ENCODE measurements at places on chromosomes 6 and 20.

DNA sequence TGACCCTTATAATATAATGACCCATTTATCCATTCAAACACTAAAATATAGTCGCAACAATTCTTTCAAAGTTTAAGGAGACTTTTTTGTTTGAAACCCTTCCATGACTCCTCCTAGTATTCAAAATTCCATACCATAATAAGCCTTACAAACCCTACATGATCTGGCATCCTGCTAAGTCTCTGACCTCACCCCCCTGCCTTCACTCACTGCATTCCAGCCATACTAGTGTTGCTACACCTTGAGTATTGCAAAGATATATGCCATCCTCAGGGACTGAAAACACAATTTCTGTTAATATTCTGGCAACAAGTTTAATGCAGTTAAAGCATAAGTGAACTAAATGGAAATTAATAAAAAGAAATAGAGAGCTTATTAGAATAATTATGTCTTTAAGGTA is 168.4 kb downstream of the EYS start:
- DNase-seq: no peak

GRCh38 chr6:79157961-79158644 is 76.4 kb downstream of the HMGN3 start:
- no peak for DNase-seq

DNA sequence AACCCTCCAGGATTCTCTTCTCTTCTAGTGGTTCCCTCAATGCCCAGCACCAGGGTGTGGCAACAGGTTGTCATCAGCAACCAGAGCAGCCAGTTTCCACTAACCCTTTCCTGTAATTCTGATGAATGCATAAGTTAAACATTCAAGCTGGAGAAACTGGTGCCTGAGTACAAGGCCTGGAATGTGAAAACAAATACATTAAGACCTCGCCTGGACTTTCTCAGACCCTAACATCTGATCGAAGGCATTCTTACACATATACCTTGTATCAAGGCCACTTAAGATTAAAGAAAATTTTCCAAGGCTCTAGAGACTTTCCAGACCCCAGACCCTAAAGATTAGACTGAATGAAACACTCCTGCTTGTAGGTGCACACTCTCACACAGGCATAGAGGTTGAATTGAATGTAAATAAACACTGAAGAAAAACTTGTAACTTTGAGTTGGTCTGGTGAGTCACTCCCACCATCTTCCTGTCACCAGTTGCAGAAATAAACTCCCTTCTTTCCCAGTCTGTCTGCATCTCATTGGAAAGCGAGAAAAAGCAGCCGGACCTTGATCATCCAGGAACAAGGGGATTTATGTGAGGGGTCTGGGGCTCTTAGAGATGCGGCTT is 9.0 kb downstream of the LRP11 start:
- DNase-seq: no peak

- DNase-seq: no peak
Measured at GRCh38 chr20:3107464-3108025, 23.0 kb upstream of the AVP start.

DNA sequence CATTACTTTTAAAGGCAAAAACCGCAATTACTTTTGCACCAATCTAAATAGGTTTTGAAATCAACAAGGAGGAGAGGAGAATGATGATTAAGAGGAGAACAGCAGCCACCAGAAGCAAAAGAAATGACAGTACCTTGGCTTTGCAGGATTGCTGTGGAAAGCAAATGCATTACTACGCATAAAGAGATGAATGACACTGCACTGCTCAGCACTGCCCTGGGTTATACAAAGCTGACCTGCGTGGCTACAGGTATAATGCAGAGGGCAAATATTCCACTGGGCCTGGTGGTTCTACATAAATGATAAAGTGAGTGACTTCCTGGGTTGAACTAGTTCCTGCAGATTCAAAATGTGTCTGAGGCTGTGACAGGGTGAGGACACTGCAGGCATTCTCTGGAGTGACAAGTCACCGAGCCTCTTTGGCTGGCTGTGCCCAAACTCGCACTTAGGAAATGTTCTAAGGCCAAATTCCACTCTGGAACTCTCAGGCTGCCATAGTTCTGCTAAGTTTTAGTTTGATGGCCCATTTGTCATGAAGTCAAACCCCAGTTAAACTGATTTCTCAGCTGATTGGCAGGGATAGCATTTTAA is 78.6 kb downstream of the INSM1 start:
- no peak for DNase-seq

DNA sequence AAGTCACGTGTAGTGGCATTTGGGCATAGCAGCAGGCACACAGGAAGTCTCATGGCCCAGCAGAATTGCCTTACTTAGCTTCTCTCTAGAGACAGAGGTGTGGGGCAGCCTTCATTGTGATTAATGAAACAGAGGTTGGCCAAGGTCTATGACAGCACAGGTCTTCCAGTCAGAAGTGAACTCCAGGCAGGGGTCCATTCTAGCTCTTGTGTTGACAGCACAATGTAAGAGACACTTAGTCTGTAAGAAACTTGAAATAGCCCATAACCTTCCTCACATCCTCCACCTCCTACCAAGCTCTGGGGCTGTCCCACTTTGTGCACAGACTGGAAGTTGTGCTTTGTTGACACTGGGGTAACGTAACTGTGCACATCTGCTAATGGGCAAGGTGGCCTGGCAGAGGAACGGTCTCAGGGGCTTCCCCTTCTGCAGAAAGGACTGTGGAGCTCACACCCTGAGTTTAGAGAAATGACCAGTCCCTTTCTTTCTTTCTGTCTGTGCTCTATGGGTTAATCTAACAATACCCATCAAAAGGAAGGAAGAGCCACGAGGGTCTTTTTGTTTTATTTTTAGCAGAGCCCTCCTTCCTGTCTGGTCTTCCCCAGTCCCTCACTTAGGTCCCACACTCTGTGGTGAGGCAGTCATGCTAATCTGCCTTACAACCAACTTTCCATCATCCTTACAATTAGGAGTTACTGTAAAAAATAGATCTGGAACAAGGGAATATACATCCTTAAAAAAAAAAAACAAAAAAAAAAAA is 35.6 kb upstream of the TAGAP start:
- DNase-seq: no peak

GRCh38 chr6:133816171-133816570 is 72.7 kb upstream of the TCF21 start:
- DNase-seq: no peak

- no peak for DNase-seq
Measured at GRCh38 chr6:166911248-166911677, 45.1 kb downstream of the RNASET2 start.

GRCh38 chr6:41132254-41132653 is 21.9 kb downstream of the TREML1 start:
- DNase-seq: no peak

- no peak for DNase-seq
Measured at GRCh38 chr6:54846857-54847674, 495 bp downstream of the FAM83B start.

- DNase-seq: no peak
Measured at GRCh38 chr6:166530211-166531095, 56.0 kb downstream of the RAMACL start.
